GM13977 (cell line): ENCODE measurements at places on chromosomes 3 and 15.

- no peak for DNase-seq
Observed at GRCh38 chr3:123880998-123881561, 3.1 kb downstream of the MYLK start.

DNA sequence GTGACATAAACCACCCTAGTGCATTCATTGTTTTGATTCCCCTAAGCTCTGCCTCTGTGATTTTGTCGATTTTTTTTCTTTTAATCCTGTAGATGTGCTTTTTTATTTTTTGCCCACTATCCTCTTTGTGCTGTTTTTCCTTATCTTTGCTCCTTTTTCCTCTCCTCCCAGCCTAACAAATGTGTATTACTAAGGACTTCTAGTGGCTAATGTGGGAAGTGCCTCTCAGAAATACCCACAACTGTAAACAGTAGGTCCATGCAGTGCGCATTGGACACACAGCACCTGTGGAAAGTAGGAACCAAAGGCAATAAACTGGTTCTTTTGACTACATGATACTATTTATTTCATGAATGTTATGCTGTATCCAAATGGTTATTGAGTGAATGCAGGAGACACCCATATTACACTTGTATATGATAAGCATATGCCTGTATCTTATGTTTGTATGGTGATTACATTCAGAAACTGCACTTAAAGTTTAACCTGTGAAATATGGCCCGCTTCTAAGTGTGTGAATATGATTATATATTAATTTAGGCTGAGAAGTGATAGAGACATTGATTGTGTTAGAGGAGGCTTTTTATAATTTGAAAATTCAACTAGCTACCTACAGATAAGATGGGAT is 147.8 kb downstream of the PLCL2 start:
- DNase-seq, result no peak

DNA sequence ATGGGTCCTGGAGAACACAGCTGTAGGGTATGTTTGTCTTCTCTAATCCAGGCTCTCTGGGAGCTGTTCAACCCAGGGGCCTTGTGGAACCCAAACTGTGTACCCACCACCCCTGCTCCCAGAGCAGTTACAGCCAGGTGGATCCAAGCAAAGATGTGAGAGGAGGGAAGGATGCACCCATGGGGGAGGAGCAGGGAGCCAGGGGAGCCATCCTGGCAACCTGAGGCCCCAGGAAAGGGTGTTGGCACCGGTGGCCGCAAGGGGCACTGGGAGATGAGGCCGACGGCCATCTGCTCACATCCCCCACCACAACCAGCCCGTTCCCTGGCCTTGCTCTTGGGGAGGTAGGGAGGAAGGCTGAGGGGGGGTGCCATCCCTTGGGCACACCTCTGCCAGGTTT is 43.2 kb downstream of the CMTM6 start:
- DNase-seq, result no peak

DNA sequence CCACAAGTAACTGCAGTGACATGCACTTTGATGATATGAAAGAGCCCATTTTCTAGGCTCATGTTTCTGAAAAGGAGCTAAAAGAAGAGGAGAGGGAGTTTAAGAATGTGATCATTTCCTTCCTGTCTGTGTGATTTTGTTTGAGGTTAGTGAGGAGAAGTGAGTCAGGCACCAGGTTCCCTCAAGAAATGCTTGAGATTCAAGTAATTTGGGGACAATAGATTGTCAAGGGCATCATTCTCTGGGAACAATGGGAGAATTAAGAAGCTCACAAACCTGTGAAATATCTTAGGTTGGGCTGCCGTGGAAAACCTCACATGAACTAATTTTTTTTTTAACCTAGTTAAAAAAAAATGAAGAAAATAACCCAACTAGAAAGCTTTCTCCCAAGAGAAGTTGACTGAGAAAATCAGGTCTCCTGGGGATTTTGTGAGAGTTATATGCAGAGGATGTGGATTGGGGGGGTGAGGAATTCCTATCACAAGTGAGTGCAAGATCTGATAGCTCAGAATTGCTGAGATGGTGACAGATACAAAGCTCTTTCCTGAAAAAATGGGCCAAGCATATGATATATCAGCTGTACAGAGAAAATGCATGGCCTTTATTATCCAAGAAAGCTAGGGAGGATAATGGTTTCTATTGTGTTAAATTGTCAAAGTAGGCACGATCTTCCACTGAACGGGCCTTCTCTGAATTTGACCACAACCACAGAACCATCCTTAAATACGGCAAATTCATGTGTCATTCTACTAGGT is 203.3 kb downstream of the FEZF2 start:
- DNase-seq, result no peak

DNA sequence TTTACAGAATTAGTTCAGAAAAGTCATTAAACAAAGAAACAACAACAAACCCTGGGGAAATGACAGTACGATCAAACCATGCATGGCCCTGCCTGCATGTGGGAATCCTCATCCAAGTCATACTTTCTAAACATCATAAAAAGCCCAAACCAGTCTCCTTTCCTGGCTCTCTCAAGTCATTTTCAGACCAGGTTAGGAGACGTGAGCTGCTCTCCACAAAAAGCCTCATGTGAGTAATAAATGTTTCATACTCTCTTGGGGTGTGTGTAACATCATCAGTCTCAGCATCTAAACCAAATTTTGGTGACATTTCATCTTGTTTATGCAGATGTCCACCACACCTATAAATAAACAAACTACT is 18.9 kb downstream of the GREM1 start:
- DNase-seq, result no peak

GRCh38 chr3:183958775-183959174 is 58.9 kb downstream of the ABCC5 start:
- DNase-seq, result no peak

DNA sequence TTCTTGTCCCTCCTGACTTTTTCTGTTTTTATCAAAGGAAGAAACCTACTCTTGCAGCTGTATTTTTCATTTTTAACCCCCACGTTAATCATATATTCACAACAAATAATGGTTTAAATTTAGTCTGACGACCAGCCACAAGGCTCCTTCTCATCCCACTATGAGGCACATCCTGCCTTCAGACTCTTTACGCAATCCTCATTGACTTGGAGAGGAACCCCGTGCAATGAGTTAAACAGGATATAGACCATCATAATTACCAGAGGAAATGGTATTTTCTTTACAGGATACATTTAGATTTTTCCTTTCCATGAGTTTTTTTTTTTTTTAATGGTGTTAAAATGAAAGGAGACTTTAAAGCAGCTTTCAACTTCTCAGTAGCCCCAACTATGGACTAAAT is 68.5 kb downstream of the WWTR1 start:
- no peak for DNase-seq

- DNase-seq, result no peak
Observed at GRCh38 chr15:66126456-66126855, 127.1 kb downstream of the MEGF11 start.

GRCh38 chr3:33060609-33061337 is 36.2 kb downstream of the GLB1 start:
- no peak for DNase-seq

DNA sequence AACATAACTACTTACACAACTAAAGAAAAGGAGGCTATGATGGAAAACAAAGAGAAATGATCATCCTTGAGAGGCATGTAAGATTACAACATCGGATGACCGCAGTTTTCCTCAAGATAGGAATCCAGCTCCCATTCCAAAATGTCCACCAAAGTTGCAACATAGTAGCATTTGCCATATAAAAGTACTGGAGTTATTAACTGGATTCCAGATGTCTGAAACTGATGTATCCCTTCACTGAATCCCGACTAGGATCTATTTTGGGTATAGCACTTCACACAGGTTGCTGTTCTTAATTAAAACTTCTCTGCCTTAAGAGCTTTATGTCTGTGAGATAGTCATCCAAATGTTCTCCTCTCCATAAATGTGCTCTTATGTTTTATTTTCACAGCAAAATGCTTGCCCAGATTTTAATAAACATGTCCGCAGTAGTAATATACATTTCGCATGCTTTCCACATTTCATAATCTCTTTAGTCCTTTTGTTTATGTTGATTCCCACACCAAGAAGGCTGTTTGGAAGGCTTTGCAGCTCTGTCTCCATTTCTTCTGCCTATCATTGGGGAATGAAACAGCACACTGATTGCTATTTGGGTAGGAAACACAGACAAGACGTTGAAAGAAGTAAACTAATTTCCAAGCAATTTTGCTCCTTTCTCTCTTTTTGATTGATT is 716.5 kb upstream of the CFAP20DC start:
- DNase-seq, result no peak

GRCh38 chr15:29143909-29144635 is 125.5 kb downstream of the NSMCE3 start:
- DNase-seq, result no peak

- no peak for DNase-seq
Observed at GRCh38 chr3:48855681-48856447, 8.2 kb upstream of the PRKAR2A start.

DNA sequence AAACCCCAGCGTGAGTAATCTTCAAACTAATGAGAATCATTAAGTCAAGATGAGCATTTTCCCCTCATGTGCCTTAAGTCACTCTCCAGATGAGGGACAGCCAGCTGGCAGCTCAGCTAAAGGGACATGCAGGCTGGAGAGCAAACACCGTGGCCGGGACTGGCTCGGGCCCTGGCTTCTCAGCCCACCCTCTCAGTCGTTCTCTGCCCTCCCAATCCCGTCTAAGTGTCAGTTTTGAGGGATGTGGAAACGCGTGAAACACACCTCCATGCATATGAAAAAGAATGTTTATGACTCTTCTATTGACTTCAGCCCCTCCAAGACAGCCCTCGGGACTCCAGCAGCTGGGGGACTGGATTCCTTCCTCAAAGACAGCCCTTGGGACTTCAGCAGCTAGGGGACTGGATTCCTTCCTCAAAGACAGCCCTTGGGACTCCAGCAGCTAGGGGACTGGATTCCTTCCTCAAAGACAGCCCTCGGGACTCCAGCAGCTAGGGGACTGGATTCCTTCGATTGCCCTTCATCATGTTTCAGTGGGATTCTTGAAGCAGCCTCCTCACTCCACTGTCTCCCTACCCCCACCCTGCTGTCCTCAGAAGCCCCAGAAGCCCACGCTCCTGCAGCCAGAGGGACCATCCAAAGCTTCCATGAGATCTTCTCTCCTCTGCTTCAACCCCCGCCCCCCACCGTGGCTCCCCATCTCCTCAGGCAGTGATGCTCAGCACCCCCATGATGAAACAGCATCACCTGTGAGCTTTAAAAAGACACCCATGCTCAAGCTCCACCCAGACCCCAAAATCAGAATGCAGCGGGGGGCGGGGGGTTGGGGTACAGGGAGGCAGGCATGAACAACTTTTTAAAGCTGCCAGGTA is 228.9 kb downstream of the XXYLT1 start:
- DNase-seq, result no peak

DNA sequence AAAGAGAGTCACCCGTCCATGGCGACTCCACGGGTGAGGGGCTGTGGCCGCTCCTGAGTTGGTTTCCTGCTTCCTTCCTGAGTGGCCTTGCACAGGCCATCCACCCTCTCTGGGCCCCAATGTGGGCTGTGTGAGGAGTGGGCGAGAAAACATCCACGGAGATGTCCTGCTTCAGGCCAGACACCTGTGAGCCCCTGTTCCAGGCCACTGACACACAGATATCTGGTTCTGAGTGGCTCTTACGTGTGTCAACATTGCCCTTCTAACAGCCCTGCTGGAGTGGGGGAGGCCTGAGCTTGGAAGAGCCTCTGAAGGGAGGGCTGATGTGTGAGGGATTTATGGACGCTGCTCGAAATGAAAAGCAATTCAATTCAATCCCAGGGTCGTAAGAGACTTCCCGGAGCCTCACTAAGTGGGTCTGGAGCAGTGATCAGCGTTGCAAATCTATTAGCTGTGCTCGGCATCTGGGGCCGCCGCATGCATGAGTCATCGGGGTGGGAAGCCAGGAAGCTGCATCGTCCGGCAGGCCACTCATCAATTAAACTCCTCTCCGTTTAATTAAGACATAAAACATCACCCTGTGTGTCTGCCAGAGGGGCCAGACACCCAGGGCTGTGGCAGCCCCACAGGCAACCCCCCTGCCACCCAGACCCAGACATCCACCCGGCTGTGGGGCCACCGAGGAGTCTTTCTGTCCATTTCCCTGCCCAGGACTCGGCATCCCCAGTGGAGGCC is 20.0 kb upstream of the PRR23E start:
- no peak for DNase-seq

DNA sequence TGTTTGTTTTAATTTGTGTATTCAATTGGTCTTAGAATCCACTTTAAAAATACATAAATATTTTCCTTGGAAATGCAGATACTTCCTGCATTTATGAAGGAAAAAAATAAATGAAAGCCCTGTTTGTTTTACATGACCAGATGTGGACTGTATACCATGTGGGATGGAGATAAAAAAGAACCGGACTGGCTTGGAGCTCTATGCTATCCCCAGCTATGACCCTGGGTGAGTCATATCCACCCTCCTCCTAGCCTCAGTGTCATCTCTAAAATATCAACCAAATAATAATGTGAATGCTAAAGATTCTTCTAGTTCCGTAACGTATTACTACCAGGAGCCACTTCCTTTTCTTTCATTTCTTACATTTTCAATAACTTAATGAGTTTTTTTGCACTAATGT is 44.5 kb upstream of the PDZRN3 start:
- no peak for DNase-seq

DNA sequence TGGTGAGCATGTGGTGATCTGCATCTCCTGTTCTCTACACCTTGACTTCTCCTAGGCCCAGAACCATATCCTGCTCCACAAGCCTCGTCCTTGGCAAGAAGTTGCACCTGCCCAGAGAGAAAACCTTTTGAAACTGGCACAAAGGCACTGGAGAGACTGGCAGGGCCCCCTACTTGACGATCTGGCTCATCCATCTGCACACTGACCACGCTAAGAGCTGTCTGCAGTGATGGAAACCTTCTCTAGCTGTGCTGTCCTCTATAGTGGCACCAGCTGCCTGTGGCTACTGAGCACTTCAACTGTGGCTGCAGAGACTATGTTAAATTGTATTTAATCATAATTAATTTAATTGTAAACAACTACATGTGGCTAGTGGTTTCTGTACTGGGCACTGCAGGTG is 26.2 kb upstream of the SRP14 start:
- DNase-seq, result no peak

- DNase-seq, result no peak
Observed at GRCh38 chr3:185818267-185818875, 6.5 kb downstream of the IGF2BP2 start.

DNA sequence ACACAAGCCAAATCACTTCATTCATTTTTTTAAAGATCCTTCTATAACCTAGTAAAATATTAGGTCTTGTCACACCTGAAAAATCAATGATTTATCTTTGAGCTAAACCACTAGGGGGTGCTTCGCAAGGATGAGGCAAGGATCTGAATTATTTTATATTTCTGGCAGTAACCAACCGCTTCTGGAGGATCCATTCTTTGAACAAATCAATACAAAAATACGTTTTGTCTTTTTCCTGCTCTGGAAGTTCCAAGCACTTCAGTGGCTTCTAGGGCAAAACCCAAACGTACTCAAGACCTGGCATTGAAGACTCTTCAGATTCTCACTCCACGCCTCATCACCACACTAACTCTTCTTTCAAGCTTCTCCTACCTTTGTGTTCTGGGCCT is 486 bp downstream of the LSG1 start:
- DNase-seq, result peak; percentile 49

- no peak for DNase-seq
Observed at GRCh38 chr15:67253549-67254237, 768 bp downstream of the AAGAB start.

GRCh38 chr15:28105224-28105791 is 6.2 kb upstream of the OCA2 start:
- no peak for DNase-seq

GRCh38 chr15:41804361-41804760 is 23.5 kb upstream of the JMJD7 start:
- DNase-seq, result no peak
